A172 (cell line): ENCODE measurements at places on chromosomes 12 and 14.
A peak's percentile ranks its signal among the peaks of the same experiment; 100 is the strongest.

DNA sequence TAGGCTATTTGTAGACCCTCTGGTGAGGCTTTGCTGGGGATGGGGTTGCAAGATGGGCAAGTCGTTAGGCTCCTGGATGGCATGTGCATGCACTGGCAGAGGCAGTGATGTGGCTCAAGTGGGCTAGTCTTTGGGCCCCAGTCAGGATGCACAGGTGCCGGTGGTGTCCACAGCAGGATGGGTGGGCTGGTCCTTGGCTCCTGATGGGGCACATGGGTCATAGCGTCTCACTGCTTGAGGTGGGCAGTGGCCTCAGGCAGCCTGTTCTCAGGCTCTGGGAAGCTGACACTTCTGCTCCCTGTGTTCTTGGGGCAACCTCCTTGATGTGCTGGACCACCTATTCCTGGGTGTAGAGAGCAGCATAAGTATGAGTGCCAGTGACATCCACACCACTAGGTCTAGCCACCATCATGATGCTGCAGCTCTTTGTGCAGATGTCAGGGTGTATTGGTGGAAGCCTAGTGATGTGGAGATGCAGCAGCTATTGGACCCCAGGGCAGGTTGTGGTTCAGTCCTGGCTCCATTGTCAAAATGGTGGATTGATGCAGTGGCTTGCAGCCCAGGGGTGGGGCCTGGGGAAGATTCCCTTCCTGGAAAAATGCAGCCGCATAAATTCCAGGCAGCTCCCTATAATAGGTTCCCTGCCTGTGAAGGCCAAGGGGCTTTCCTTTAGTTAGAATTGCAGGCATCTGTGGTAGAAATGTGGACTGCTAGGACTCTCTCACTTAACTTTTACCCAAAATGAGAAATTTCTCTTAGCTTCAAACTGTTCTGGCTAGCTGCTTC lies 742.5 kb upstream of the MDGA2 start:
- DNase-seq: no peak

- peak; percentile 85 for DNase-seq
These were observed 37.2 kb downstream of the RDH12 start for GRCh38 chr14:67738740-67739504.

- no peak for DNase-seq
These were observed 474 bp downstream of the FITM1 start for GRCh38 chr14:24130717-24131548.

DNA sequence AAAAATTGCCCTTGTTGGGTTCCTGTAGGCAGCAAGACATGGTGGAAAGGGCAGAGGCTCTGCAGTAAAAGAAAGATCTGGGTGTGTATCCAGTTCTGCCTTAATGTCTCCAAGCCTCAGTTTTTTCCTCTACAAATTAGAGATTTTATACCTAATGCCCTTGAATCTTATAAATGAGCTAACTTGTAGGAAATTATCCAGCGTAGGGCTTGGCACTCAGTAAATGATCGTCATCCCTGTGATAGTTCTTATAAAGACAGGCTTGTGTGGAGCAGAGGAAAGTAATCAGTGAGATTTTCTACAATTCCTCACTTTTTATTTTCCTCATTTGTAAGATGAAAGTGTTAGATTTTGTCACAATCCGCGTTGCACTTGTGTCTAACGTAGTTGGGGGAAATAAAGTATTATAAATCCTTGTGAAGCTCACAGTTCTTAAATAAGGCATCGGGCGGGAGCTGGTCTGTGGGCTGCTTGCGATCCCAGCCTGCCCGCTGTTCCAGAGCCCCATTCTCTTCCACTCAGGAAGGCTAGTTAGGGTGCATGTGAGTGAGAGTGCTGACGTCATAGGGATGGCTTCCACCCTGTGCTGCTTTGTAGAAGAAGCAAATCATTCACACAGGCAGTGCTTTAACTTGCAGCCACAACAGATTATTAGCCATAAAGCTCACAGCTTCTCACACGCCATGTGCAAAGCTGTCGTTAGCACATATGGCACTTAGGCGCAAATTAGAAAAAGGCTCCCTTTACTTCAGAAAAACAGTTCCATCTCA lies 87.6 kb downstream of the EML1 start:
- DNase-seq: no peak

GRCh38 chr14:70714055-70714550 lies 72.4 kb downstream of the TTC9 start:
- DNase-seq: peak; percentile 17

DNA sequence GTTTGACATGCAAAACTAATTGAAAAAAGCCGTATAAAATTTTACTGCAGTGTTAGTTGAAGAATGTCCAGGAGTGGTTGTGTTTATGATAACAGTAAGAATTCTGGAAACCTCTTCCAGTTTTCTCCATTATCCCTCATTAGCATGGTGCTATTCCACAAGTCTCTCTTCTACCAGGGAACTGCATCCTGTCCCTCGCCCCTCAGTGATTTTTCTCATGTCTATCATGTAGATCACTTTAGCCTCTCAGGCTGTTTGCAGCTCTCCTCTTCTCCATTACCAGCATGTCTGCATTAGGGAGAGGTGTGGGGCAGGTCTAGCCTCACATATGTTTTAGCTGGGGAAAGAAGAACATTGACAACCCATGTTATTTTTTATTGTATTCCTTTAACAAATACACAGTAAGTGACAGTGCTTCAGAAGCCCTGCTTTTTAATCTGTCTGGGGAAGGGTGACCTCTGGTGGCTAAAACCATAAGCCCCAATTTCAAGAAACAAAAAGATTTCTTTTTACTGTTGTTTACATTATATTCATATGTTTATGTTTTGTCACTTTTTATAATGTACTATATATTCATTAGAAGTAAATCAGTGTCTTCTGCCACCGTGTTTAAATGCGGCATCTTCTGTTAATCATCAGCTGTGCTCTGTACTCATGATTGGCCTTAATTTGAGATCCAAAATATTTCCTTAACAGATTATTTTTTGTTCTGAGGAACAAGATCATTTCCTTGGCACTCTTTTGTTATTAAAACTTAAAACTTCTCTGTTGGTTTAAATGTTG lies 70.7 kb downstream of the RASSF8 start:
- DNase-seq: peak; percentile 17

DNA sequence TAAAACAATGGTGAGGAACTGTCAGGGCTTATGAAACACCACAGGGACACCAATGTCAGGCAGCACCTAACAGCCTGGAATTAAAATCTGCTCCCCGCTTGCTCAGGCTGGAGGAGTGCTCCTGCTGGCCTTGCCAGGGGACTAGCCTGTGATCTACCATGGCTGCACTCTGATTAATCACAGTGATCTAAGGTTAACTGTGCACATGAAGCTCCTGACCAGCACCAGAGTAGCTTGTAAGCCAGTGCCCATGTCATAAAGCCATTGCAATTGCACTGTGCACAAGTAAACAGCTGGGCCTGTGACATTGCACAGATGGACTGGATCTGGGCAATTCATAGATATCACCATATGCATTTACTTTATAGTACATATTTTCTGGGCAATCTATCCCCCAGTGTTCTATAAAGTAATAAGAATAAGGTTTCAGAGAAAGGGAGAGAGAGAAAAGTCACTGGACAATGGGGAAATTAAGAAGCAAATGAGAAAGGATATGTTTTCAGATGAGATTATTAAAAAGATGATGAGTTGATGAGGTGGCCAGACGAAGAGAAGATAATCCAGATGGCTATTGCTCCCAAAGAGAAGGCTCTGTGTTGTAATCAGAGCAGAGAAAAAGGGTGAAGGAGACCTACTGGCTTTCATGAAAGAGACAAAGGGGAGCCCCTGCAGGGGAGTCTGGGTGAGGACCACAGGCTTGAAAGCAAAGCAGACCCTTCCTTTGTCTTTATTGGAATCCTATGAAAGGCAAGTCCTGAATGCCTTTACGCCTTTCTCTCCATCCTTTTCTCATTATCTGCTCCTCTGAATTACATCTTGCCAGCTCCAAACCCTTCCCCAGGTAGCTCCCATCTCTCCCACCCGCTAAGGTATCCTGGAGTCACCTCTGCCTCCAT lies 145.8 kb downstream of the SLC38A6 start:
- DNase-seq: no peak

GRCh38 chr14:53093206-53093605 lies 59.9 kb downstream of the DDHD1 start:
- DNase-seq: no peak

DNA sequence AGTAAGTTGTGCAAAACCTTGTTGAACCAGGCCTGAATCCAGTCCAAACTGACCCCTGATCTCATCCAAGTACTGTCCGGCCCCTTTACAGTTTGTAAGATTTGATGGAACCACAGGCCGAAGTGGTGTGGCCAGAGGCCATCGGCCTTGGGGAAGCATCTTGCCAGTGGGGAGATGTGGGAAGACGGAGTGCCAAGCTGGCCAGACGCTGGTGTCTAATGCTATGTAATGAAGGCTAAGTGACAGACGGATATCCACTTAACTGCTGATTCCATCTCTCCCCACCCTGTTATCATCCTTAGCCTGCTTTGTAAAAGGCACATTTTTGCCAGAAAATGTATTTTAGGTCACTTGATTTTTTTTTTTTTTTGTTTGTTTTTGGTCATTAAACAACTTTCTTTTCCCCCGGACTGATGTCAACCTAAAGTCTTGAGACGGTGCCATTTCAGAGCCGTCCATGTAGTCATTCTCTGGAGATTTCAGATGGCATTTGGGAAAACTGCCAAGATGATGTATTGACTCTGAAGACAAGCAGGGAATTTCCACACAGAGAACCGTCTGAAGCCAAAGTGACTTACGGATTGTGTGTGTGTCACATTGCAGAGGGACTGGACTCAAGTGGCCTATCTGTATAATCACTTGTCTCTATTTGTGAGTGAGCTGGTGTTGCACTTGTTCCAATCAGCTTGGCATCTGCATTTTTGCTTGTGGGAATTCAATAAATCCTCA lies 86.5 kb upstream of the MANSC4 start:
- peak; percentile 76 for DNase-seq

DNA sequence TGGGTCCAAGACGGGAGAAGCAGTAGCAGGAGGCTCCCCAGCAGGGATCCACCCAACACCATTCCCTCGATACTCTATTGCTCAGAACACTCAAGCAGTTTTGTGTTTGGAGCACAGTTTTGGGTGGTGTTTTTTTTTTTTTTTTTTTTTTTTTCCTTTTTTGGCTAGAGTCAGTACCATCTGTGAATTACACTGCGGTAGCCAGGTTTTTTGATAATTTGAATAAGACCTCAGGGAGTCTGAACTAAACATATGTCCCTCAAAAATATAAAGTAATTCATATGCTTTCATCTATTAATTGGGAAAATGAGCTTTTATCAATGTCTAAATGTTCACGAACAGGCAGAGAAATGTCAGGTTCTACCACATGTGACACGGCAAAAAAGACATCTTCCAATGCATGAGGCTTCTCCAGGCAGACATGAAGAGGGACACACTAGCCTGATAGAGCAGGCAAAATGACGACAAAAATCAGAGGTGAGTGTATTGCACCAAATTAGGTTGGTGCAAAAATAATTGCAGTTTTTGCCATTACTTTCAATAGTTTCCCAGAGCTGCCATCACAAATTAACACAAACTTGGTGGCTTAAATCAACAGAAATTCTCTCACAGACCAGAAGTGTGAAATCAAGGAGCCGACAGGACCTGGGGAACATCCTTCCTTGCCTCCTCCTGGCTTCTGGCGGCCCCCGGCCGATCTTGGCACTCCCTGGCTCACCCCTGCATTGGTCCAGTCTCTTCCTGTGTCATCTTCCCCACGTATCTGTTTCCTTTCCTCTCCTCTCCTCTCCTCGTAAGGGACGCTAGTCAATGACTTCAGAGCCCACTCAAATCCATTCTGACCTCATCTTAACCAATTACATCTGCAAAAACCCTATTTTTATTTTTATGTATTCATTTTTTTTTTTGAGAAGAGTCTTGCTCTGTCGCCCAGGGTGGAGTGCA lies 33.9 kb downstream of the FOXN3 start:
- DNase-seq: no peak

GRCh38 chr12:54364413-54364812 lies at the start of gene GPR84:
TSS of gene GPR84 (minus strand) at chr12:54364486. CDS start at chr12:54363851, 635 bp downstream.
- no peak for DNase-seq

DNA sequence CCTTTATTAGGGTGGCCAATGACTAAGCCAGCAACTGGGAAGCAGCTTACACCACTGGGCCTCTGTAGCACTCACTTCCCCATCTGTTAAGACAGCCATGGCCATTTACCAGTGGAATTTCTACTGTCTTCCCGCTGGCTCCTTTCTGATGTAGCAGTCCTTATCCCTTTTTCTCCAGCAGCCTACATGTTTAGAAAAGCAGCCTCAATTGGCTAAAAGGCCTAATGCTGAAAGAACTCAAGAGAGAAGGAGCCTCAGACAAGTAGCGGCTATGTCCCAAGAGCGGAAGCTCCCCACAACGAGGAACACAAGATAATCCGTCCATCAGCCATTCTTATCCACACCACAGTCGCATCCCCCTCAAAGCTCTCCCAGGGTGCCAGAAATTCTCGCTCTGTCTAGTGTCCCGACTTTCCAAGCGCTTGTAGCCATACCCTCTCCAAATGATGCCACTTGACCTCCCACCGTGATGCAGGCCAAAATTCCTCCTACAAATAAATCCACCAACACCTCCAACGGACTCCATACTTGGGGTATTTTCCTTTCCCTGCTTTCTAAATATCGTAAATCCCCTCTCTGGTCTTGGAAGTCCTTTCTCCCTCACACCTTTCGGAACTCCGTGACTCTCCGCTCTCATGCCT lies 624 bp downstream of the M6PR start:
- DNase-seq: peak; percentile 27

GRCh38 chr12:65948320-65949008 lies 124.2 kb downstream of the HMGA2 start:
- peak; percentile 93 for DNase-seq

DNA sequence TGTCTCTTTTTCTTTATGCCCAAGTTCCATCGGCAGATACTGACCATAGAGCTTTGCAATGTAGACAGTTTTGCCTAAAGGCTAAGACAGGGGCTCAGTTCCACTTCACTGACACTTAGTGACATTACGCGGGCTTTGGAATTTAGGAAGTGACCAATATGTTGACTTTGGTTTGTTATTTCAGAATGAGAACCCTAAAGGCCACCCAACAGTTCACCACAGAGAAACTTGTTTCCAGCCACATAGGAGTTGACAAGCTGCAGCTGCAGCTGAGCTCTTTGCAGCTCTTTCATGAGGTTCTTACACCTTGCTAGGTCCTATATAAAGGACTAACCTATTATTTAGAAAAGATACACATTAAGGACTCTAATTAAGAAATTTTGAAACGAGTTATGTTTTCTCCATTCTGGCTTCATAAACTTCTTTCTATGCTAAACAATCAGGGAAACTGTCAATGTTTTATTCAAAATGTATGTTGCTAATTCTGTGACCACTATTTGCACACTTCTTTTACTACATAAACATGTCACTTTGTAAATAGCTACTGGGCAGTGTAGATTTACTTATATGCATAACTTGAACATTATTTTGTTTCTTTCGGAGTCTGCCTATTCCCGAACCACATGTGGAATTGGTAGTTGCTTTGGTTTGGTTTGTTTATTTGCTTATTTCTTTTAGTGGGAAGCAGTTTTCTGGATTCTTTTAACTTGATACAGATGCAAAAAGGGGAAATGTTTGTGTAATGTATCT lies 18.5 kb upstream of the KLRD1 start:
- no peak for DNase-seq

- DNase-seq: peak; percentile 73
These were observed 167.8 kb upstream of the HIF1A start for GRCh38 chr14:61527325-61528100.

GRCh38 chr12:122528992-122529391 lies 1.9 kb downstream of the KNTC1 start:
- DNase-seq: no peak
